ENCODE measurements at places on chromosomes 2 and 18.
A peak's percentile ranks its signal among the peaks of the same experiment; 100 is the strongest.

GRCh38 chr2:111667542-111668273 is 216.3 kb downstream of the ANAPC1 start:
- DNase-seq: no peak

- DNase-seq: no peak
Measured at GRCh38 chr2:112694182-112694581, 26.6 kb upstream of the NT5DC4 start.

GRCh38 chr2:227804975-227805374 is 8.7 kb upstream of the CCL20 start:
- no peak for DNase-seq

GRCh38 chr2:241987726-241988125 is 118.2 kb downstream of the RTP5 start:
- no peak for DNase-seq

DNA sequence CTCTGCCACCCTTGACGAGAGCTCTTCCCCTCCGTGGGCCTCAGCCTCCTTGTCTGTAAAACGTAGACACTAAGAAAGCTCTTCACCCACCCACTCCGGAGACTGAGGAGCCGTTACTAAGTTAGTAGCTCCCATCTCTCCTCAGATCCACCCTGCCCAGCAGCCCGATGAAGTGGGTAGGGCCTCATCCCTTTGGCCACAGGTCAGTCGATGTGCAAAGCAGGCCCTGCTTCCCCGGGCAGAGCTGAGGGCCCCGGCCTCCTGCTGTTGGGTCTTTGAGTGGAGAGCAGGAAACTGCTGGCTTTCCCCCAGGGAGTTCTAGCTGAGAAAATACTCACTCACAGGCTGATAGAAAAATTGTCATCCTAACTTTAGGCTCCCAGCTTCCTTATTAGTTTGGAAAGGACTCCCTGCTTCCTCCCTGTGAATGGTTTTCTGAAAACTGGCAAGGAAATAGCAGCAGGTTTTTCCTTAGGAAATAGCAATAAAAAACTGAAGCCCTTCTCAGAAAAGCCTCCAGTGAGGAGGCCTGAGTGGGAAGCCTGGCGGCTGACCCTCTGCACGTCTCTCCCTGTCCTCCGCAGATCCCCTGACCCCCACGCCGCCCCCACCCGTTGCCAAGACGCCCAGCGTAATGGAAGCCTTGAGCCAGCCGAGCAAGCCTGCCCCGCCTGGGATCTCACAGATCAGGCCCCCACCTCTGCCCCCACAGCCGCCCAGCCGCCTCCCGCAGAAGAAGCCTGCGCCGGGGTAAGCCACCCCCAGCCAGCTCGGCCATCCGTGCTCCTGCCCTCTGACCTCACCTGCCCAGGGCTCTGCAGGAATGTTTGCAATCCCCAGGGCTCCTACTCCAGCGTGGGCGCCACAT is 30.2 kb downstream of the ITGB1BP1 start:
- no peak for DNase-seq

GRCh38 chr18:1015777-1016176 is 111.1 kb downstream of the ADCYAP1 start:
- no peak for DNase-seq

- no peak for DNase-seq
Measured at GRCh38 chr2:99636144-99637034, 146.6 kb upstream of the REV1 start.

DNA sequence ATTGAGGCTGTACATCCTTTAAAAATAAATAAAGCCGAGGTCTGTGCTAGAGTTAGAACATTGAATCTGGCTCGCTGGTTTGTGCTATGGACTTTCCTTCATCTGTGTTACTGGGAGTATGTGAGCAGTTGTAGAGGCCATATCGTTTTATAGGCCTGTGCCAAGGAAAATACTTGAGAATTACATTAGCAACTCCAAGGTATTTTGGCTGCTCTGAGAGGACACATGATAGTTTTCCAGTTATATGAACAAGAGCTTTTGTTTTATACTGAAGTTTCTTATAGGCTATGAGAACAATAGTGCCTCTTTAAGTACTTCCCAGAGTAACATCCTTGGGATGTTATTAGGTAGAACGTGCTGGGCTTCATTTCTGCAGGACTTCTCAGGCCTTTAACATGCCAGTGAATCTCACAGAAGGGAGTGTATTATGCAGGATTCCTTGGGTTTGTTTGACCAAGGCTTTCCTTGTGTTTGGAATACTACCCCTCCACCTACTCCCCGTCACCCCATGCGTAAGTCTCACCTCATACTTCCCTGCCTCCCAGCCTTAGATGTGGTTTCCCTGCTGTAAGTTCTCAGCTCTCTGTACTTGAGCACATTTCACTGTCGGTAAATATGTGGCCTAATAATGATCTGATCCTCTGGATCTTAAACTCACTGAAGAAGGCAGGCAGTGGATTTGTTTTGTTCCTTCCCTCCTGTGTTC is 21.0 kb downstream of the TCF7L1 start:
- no peak for DNase-seq

DNA sequence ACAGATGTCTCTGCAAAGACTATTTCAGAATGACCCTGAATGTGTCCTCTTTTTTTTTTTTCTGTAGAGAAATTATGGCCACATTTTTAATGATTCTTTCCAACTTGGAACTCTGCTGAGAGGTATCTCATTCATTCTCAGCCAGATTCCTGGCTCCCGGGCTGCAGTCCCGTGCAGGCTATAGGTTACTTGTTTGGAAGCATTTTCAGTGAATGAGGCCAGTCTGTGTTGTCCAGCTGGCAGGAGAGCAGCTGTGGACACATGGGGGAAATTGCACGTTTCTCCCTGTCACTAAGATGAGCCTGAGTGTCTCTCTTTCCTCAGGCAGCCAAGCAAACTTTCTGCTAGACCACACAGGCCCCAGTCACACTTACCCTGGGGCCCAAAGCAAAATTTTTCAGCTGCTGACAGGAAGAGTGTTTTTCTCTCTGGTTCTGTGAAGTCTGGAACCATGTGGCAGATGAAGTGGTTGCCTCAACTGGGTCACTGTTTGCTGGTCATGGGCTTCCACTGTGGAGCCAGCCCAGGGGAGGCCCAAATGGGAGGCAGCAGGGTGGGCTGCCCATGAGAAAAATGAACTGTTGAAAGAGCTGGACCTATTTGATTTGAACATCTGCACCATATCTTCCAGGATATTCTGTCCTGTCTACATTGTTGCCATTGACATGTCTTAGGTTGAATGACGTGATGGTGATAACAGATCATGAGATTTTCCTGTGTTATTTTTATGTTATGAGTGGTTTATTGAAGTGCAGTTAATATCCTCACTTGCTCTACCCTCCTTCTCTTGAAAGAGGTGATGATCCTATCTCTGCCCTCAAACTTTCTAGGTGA is 431.2 kb downstream of the LPIN1 start:
- no peak for DNase-seq

- DNase-seq: no peak
Measured at GRCh38 chr2:239245107-239245506, 155.7 kb downstream of the HDAC4 start.

- no peak for DNase-seq
Measured at GRCh38 chr2:36366491-36367120, 11.0 kb downstream of the CRIM1 start.

- no peak for DNase-seq
Measured at GRCh38 chr18:13914170-13914569, 1.2 kb downstream of the MC2R start.

GRCh38 chr2:37615804-37616676 is 55.4 kb downstream of the CDC42EP3 start:
- peak; percentile 35 for DNase-seq

- DNase-seq: no peak
Measured at GRCh38 chr18:12839526-12840196, 44.4 kb downstream of the PTPN2 start.

- no peak for DNase-seq
Measured at GRCh38 chr2:231927566-231927890, 1.3 kb upstream of the NPPC start.

DNA sequence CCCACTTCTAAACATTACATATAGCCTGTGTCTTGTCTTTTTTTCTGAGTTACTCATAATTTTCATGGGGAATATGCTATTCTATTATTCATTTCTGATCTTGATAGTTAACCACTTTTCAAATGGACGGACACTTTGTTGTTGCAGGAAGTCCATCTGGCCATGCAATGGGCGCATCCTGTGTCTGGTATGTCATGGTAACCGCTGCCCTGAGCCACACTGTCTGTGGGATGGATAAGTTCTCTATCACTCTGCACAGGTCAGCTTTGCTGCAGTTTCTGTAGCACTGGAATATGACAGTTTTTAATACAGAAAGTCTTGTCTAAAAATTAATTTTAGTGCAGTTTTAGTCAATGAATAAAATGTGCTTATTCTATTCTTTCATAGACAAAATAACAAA is 3.3 kb downstream of the G6PC2 start:
- DNase-seq: no peak

GRCh38 chr2:86337244-86337835 is at the start of gene REEP1:
TSS of gene REEP1 (minus strand) at chr2:86337626. CDS start at chr2:86337510, 116 bp downstream.
- DNase-seq: no peak

GRCh38 chr2:231696004-231696367 is 12.3 kb upstream of the PTMA start:
- no peak for DNase-seq

DNA sequence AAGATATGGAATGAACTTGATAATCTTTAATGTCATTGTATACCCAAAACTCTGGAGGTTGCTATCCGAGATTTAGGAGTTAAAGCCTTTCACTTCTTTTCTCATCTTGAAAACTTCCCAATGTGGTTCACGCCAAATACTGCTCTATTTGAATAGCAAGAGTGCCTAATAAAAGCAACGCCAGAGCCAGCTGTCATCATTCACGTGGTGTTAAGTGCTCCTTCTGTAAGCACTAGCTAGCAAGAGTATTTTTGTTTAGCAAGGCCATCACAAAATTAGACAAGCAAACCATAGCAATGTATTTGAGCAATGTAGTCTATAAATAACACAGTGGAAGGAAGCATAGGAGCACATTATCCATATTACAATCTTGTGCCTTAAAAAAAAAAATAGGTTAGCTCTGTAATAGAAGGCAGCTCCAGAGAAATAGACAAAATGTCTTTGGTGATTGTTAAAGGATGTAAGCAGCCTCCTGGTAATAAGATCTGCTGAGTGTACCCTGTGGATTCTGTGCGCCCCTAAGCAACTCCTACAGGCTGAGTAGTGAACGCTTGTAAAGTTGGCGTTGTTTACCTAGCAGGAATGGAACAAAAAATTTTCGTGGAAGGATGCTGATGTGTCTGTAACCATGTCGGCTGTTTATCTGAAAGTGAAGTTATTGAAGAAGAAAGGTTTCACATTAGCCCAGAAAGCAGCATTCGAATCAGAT is 518.0 kb downstream of the CNTNAP5 start:
- no peak for DNase-seq

- no peak for DNase-seq
Measured at GRCh38 chr2:224407241-224407701, 5.4 kb upstream of the FAM124B start.

GRCh38 chr18:79930020-79930642 is 21.3 kb downstream of the SLC66A2 start:
- no peak for DNase-seq

DNA sequence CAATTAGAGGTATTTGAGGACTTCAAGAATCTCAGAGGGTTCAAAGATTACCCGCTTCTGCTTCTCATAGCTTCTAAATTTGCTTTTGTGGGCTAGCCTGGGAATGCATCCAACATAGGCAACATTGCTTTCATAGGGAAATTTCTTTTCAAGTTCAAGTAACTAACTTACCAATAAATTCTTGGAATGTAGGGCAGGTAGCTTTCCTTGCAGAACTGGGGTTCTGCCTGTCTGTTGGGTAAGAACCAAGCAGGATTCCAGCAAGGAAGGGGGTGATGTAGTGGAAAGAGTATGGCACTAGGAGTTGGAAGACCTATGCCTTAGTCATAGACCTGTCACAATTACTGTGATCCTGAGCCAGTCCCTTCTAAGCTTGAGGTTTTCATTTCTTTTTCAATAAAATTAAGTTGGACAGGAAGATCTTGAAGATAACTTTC is 164.1 kb downstream of the FHOD3 start:
- DNase-seq: no peak

- no peak for DNase-seq
Measured at GRCh38 chr2:236687296-236687965, 117.8 kb downstream of the ACKR3 start.

- DNase-seq: no peak
Measured at GRCh38 chr2:3598912-3599854, 4.3 kb downstream of the COLEC11 start.

- no peak for DNase-seq
Measured at GRCh38 chr2:179180242-179180641, 84.4 kb downstream of the SESTD1 start.

GRCh38 chr2:70692256-70692655 is 75.7 kb downstream of the ADD2 start:
- DNase-seq: no peak

GRCh38 chr18:33720133-33720532 is 142.1 kb downstream of the ASXL3 start:
- DNase-seq: no peak

GRCh38 chr2:41618754-41619153 is 429.1 kb upstream of the PKDCC start:
- DNase-seq: no peak

DNA sequence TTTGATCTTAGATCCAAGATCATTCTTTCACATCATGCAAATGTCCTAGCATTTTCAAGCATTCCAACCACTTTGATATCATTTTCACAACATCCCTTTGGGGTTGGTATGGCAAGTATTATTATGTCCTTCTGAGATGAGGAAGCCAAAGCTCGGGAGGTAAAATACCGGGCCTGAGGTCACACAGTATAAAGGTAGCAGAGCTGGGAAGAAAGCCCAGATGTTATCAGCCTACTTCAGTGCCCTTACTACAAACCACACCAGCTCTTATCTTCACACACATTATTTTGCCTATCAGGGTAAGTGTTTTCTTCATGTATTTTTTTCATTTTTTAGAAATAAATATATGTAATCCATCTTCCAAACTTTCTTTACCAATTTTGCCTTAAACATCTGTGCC is 4.2 kb upstream of the B4GALT6 start:
- no peak for DNase-seq

DNA sequence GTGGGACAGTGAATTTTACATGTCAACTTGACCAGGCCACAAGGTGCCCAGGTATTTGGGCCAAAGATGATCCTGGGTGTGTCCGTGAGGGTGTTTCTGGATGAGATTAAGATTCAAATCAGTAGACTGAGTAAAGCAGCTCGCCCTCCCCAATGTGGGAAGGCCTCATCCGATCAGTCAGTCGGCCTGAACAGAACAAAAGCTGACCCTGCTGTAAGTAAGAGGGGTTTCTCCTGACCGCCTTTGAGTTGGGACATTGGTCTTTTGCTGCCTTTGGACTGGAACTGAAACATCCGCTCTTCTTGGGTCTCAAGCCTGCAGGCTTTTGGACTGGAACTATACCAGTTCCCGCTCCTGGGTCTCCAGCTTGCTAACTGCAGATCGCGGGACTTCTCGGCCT is 233.3 kb downstream of the KLHL29 start:
- no peak for DNase-seq

GRCh38 chr18:78549971-78550370 is 429.6 kb upstream of the SALL3 start:
- DNase-seq: no peak

GRCh38 chr2:146031158-146031557 is 1511.2 kb upstream of the ZEB2 start:
- DNase-seq: no peak

DNA sequence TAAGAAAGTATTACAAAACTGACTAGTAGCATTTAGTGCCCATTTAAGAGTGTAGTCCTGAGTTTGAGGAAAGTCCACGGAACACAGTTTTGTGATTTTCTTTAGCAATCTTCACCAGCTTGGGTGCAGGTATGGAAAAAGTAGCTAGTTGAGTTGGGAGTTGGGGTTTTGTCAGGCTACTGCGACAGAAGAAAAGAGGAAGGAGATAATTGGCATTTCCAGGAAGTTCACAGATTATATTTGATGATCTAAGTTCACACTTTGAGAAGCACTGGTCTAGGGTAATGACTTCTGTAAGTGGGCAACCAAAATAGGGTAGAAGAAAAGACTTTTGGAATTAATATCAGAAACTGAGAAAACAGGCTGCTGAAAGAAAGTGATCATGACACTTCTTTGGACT is 52.1 kb downstream of the VIL1 start:
- DNase-seq: no peak
